ENCODE measurements at places on chromosomes 4 and X.

GRCh38 chr4:175946472-175947116, 119.0 kb upstream of the WDR17 start:
- DNase-seq, result no peak

DNA sequence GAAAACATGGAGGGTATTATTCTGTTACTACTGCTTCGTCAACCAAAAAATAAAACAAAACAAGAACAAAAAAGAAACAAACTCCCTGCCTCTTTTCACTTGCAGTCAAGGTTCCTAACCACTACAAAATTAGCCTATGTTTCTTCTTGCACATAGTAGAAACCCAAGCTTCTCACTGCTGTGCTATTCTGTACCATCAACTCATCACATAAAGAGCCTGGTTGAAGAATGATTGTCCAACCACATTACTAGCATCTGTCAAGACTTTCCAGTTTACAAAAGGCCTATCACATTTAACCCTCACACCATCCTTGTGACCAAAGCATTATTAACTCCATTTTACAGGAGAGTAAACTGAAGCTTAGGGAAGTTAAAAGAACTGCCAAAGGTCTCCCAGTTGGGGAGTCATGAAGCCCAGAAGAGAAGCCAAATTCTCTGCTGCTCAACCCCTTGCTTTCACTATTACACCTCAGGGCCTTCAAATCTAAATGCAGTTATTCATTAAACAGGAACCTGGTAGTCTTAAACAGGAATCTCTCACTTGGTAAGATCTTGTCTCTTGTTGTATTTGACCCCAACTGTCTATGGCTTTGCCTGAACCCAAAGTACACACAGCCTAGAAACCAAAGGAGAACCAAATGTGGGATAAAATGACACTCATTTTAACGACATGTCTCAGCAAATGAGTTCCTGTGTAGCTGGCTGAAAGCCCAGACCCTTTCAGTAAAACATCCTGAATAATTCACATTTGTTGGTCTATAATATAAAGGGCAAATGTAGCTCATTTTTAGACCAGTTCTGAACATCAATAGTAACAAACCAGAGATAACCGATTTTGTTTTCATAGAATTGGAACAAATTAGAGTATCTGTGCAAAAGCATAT, 8.6 kb downstream of the F9 start:
- no peak for DNase-seq

- DNase-seq, result no peak
Observed at GRCh38 chr4:77676842-77677241, 71.2 kb downstream of the CXCL13 start.

GRCh38 chrX:54825716-54826438, 18.3 kb downstream of the MAGED2 start:
- no peak for DNase-seq

DNA sequence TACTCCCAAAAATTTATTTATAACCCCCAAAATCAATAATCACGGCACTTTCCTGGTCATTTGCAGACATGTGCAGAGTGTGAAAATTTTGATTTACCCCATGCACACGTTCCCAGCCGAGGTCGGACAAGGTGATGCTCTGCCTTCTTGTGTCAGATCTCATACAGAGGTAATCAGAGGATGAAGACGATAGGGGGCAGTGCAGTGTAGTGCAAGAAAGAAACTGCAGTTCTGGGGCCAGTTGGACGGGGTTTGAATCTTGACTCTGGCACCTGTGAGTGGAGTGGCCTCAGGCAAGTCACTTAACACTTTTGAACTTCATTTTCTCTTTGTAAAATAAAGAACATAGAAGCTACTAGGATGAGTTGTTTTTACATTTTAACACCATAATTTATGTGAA, 88.4 kb downstream of the FRMPD3 start:
- DNase-seq, result peak; percentile 84

DNA sequence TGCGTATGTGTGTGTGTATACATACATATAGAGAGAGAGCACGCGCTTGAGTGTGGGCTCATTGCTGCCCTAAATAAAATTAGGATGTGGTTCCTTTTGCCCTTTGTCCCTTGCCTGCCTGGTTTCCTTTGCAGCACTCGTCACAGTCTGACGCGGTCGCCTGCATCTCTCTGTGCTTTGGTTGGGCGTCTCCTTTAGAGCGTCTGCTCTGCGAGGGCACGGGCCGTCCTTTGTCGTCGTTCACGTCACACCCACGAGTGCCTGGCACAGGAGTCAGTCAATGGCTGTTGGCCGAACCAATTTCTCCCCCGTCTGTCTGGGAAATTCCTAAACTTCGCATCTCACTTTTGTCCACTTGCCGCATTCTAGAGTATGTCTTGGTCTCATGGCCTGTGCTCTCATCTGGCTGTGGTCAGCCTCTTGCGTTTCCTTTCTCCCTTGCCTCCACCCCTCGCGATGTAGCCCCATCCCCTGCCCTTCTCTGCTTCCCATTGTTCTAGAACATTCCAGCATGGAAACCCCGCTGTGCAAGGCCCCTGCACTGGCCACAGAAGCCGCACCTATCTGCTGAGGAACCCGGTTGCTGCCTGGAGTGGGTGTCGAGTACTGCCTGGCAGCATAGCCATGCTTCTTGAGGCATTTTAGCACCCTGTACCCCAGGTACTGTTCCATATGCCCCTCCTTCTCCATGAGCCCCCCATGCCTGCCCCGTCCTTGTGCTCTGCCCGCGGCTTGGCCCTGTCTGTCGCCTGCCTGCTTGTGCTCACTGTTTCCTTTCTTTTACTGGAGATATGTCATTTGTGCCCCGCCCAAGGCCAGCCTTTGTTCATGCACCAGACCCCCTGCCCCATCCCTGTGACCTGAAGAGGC, 8.0 kb downstream of the MAEA start:
- DNase-seq, result no peak

- peak; percentile 54 for DNase-seq
Observed at GRCh38 chrX:24493740-24494581, 28.9 kb downstream of the PDK3 start.

- no peak for DNase-seq
Observed at GRCh38 chrX:7143941-7144525, 3.5 kb upstream of the STS start.

- no peak for DNase-seq
Observed at GRCh38 chrX:40078489-40079227, 19.1 kb downstream of the BCOR start.

DNA sequence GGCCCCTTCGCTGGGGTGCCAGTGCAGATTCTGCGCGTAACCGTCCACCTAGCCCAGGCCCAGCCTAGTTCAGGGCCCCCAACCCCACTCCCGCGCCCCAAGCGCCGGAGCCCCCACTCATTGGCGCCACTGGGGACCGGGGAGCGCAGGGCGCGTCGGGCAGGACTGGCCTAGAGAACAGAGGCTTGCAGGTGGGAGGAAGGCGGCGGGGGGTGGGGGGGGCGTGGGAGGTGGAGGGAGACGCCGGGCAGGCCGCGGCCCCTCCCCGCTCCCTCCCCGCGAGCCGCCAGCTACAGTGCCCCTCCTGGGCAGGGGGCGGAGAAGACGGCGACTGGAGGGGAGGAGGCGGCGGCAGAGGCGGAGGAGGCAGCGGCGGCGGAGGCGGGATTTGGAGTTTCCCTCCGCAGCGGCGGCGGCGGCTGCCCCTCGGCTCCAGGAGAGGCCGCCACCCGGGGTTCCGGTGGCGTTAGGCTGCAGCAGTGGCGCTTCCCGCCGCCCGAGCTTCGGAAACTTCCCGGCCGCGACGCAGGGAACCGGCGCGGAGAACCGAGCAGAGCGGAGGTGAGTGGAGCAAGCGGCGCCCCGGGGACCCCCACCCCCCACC, 4.8 kb upstream of the DUSP9 start:
- DNase-seq, result peak; percentile 56

DNA sequence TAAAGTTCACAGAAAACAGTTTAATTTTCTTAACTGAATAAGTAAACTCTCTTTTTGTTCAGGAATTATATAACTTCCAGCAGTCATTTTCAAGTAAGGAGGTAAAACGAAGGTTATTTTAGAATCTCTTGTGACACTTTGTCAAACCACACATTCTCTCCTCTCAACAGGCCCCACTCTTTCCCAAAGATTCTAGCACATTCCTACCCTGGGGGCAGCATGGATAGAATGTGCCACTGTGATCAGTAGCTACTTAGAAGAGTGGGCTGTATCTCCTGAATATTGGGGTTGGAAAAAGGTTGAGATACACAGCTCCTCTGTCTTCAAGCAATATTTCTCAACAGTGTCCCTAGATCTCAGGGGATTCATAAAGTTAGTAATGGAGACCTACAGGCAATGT, 157.6 kb downstream of the EMCN start:
- DNase-seq, result peak; percentile 43

GRCh38 chrX:107442914-107443527, 6.4 kb upstream of the FRMPD3 start:
- DNase-seq, result peak; percentile 77

DNA sequence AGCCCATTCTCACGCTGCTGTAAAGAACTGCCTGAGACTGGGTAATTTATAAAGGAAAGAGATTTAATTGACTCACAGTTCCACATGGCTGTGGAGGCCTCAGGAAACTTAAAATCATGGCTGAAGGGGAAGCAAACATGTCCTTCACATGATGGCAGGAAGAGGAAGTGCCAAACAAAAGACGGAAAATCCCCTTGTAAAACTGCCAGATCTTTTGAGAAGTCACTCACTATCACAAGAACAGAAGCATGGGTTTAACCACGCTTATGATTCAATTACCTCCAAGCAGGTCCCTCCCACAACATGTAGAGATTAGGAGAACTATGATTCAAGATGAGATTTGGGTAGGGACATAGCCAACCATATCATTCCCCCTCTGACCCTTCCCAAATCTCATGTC, 335.5 kb downstream of the IL15 start:
- no peak for DNase-seq

DNA sequence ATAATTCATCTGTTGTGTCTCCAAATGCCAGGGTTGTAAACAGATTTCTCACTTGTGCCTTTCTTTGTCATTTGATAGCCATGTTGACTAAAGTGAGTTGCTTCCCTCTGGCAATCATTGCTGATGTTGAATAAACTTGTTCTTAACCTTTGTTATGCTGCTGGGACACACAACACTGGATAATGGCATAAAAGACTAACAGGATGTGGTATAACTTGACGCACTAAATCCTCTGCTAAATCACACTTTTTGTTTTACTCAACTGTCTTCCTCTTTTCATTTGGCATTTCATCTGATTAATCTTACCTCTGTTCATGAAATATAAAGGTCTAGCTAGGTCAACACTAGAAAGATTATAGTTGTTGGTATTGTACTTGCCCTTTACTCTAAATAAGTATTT, 17.6 kb upstream of the CXCL5 start:
- DNase-seq, result no peak

GRCh38 chrX:153641627-153642026, 5.4 kb upstream of the DUSP9 start:
- peak; percentile 29 for DNase-seq

GRCh38 chr4:176746846-176747245, 45.9 kb downstream of the VEGFC start:
- DNase-seq, result no peak

DNA sequence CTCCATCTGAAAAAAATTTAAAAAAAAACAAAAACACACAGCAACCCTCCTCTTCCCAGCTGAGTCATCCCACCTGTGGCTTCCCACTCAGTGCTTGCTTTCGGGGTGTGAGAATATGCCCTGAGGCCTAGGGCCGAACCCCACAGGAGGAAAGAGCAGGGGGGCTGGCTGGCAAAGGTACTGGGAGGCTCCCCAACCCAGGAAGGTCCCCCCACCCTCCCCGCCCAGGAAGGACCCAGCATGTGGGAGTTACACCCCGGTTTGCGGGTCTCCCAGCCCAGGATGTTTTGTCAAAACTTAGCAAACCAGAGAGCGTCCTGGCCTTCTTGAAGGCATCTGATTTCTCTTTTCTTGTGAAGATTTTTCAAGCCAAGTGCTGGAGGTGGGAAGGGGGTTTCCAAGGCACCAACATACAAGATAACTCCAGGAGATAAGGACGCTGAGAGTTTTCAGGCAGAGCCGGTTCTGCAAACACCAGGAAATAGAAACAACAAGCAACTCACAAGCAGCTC, 25.7 kb upstream of the CSF2RA start:
- DNase-seq, result peak; percentile 66

GRCh38 chrX:13721819-13722519, 12.5 kb downstream of the TRAPPC2 start:
- no peak for DNase-seq

DNA sequence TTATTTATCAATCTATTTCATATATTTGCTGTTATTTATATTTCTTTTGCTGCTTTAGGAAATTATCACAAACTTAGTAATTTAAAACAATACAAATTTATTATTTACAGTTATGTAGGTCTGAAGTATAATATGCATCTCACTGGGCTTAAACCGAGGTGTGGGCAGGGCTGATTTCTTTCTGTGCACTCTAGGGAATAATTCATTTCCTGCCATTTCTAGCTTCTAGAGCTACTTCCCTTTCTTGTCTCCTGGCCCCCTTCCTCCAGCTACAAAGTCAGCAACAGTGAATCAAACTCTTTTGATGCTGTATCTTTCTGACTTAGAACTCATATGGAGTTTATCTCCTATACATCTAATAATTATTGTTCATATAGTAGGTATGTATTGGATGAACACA, 303.5 kb upstream of the ARSJ start:
- no peak for DNase-seq

GRCh38 chr4:123559955-123560871, 163.6 kb downstream of the SPRY1 start:
- DNase-seq, result no peak

Data from islet precursor cell (in vitro differentiated cells).